Thyroid gland (tissue), 4 donors: ENCODE measurements at places on chromosomes 11 and 22. TPM values are rescaled to one million over a fixed set of nuclear protein-coding genes. Genes with fewer than 3 reads are reported as not detected.
A peak's percentile ranks its signal among the peaks of the same experiment; 100 is the strongest.

NLRP10 gene
- total RNA-seq = not detected

DNA sequence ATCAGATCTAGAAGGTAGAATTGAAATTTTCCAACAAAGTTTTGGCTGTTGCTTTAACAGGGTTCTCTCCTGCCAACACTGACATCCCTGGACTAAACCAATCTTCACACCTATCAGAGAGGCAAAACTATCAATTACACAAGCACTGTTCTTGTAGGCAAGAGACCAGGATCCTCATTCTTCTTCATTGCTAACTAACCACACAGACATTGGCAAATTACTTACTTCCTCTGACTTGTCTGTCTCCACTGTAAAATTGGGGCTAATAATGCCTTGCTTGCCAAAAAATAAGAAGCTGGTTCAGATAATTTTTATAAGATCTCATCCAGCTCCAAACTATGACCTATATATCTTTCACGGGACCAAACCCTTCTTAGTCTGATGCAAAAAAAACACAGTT is 93.8 kb upstream of the DDI1 start:
- no peak overlapping the region for H3K4me3 ChIP-seq
- no peaks in the 10 kb centered on the region for H3K4me1 ChIP-seq
- DNase-seq = no peak
- H3K36me3 ChIP-seq = no peaks in the 10 kb centered on the region

LUZP2 gene
- not detected for total RNA-seq

MUC15 gene
- 144 TPM for total RNA-seq

DNA sequence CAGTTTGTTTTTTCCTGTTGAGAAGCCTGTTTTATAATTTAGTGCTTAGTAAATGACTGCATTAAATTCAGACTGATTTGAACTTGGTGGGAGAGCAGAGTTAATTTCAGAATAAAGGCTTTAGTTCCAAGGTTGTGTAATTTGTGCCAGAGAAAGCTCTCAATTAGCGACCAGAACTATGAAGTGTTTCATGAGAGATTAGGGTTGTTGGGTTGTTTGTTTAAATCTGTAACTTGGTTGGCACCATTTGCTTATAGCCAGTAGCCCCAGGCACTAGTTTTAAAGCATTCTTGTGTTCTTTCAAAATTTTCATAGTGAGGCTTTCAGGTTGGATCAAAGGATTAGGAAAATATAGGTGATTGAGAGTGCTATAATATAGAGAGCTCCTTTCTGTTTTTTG is 25.5 kb downstream of the UVRAG start:
- no peaks in the 10 kb centered on the region for H3K36me3 ChIP-seq
- H3K27me3 ChIP-seq = no peaks in the 10 kb centered on the region
- no peak for DNase-seq
- H3K4me3 ChIP-seq = no peak overlapping the region
- no peak overlapping the region for H3K27ac ChIP-seq

- H3K4me3 ChIP-seq = no peak overlapping the region
- DNase-seq = no peak
- H3K27me3 ChIP-seq = no peaks in the 10 kb centered on the region
- no peaks in the 10 kb centered on the region for H3K36me3 ChIP-seq
Observed at GRCh38 chr11:4071914-4072313, 22.7 kb upstream of the RRM1 start.

DNA sequence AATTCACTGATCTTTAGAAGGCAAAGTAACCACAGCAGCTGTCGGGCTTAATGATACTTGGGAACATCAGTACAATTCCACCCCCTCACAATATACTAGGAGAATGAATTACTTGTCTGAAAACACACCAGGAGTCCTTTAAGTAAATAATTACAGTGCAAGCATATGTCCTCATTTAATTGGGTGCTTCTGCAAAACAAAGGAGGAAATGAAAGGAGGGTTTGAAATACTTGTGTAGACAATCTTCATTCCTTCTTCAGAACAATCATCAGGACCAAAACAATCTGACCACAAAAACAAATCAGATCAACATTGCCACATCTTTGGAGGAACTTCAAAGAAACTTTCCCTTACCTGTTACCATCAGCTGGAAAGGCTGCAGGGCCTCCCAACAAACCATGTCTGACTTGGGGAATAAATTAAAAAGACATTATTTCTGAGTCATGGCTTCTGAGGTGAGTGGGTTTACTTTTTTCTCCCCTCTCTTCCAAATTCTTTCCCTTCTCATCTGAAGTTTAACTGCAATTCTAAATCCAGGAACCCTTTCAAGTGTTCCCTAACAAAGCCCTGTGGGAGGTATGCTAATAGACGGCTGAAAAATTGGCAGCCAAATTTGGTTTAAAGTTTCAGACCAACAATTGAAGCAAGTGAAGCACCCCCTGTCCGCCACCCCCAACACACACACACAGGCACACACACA is 12.5 kb upstream of the CCDC117 start:
- H3K36me3 ChIP-seq = no peaks in the 10 kb centered on the region
- DNase-seq = peak; percentile 34
- H3K27me3 ChIP-seq = no peaks in the 10 kb centered on the region
- H3K4me3 ChIP-seq = no peak overlapping the region
- H3K27ac ChIP-seq = peak overlapping the region; percentile 7

GRCh38 chr22:38731703-38732161 is 24.1 kb downstream of the SUN2 start:
- no peak overlapping the region for H3K4me3 ChIP-seq
- no peaks in the 10 kb centered on the region for H3K27me3 ChIP-seq
- H3K27ac ChIP-seq = peak overlapping the region; percentile 92

CDCA5 gene
- 1.8 TPM for total RNA-seq

DNA sequence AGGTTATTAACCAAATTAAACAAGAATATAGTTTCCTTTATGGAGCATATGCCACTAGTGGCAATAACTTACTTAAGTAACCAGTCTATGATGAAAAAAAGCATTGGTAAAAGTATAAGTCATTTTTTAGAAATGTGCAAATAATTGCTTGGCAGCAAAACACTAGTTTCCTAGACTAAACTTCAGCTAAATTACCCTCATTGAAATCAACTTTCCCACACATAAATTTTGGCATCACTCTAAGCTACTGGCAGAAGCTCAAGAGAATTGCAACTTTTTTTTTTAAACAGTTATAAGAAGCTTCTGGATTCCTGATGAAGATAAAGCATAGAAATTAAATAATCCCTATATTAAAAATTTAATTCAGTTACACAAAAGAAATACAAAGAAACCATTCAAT is 12.5 kb downstream of the CCDC34 start:
- no peak for DNase-seq
- no peak overlapping the region for H3K27ac ChIP-seq
- H3K4me1 ChIP-seq = peaks cover 4% of the 10 kb centered on the region
- no peaks in the 10 kb centered on the region for H3K27me3 ChIP-seq

GRCh38 chr11:65321828-65322485 is 7.3 kb downstream of the CDC42EP2 start:
- DNase-seq = no peak
- H3K4me3 ChIP-seq = no peak overlapping the region
- no peaks in the 10 kb centered on the region for H3K27me3 ChIP-seq
- H3K27ac ChIP-seq = no peak overlapping the region
- peaks cover 19% of the 10 kb centered on the region for H3K36me3 ChIP-seq

IL18 gene
- 12.1 TPM for total RNA-seq

- no peaks in the 10 kb centered on the region for H3K4me1 ChIP-seq
- H3K27ac ChIP-seq = no peak overlapping the region
- H3K27me3 ChIP-seq = no peaks in the 10 kb centered on the region
- no peak overlapping the region for H3K4me3 ChIP-seq
- DNase-seq = no peak
- H3K36me3 ChIP-seq = no peaks in the 10 kb centered on the region
Observed at GRCh38 chr11:119993722-119994121, 144.2 kb downstream of the TRIM29 start.

DNA sequence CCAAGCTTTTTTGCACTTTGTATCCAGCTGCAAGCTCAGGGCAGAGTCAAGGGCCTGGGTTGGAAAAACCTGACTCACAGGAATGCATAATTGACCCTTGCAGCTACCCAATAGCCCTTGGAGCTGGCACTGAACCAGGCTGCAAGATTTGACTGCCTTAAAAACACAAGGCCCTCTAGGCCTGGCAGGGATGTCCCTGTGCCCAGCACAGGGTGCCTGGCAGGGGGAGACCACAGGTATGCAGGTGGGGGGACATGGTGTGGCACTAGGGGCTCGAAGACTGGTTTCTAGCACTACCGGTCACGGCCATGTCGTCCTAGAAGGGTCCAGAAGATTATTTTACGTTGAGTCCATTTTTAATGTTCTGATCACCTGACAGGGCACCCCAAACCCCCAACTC is 30.2 kb downstream of the SBF1 start:
- H3K4me1 ChIP-seq = peaks cover 34% of the 10 kb centered on the region
- no peak overlapping the region for H3K4me3 ChIP-seq
- peak overlapping the region; percentile 62 for H3K27ac ChIP-seq
- peak; percentile 98 for DNase-seq
- no peaks in the 10 kb centered on the region for H3K27me3 ChIP-seq

- H3K27me3 ChIP-seq = no peaks in the 10 kb centered on the region
- H3K4me3 ChIP-seq = no peak overlapping the region
- H3K4me1 ChIP-seq = peaks cover 9% of the 10 kb centered on the region
- no peaks in the 10 kb centered on the region for H3K36me3 ChIP-seq
- peak; percentile 55 for DNase-seq
Observed at GRCh38 chr11:132595711-132596134, 936.6 kb downstream of the OPCML start.

LIF gene
- total RNA-seq = 0.89 TPM

ZP1 gene
- total RNA-seq = not detected

VWA5A gene
- 22.6 TPM for total RNA-seq

GRCh38 chr11:36212564-36213392 is 76.4 kb downstream of the COMMD9 start:
- no peak for DNase-seq
- H3K4me3 ChIP-seq = no peak overlapping the region
- H3K36me3 ChIP-seq = no peaks in the 10 kb centered on the region
- no peak overlapping the region for H3K27ac ChIP-seq
- no peaks in the 10 kb centered on the region for H3K27me3 ChIP-seq

- H3K4me1 ChIP-seq = no peaks in the 10 kb centered on the region
- no peak overlapping the region for H3K27ac ChIP-seq
- no peak for DNase-seq
- no peaks in the 10 kb centered on the region for H3K36me3 ChIP-seq
- H3K4me3 ChIP-seq = no peak overlapping the region
Observed at GRCh38 chr22:44405661-44406060, 92.4 kb downstream of the RTL6 start.
